ENCODE measurements at places on chromosomes 5 and 9.

DNA sequence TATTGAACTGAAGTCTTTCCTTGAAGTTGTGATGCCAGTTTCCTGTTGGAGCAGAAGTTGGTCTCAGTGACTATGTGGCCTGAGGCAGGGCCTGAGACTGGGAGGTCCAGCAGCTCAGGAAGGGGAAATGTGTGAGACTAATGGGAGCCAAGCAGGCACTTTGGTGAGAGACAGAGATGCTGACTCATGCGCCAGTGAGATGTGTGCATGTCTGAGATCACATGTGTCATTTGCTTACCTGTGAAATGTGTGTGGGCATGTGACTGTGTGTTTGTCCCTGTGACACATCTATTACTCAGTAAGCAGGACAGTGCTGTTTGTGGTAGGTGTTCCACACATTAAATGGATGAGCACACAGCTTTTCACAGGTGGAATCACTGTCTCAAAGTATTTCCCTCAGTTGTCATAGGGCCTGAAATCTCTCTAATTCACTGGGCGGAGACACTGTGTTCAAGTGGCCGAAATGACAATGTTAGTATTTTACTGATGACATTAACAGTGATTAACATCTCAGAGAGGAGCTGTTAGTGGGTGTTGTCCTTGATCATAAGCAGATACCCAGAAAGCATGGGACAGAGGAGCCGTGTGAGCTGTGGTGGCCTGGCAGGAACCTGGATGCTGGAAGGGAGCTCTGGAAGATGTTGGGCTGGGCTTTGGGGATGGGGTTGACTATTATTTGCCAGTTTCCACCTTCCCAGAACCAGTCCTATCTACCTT is 7.4 kb downstream of the NPR2 start:
- peak; percentile 27 for DNase-seq

DNA sequence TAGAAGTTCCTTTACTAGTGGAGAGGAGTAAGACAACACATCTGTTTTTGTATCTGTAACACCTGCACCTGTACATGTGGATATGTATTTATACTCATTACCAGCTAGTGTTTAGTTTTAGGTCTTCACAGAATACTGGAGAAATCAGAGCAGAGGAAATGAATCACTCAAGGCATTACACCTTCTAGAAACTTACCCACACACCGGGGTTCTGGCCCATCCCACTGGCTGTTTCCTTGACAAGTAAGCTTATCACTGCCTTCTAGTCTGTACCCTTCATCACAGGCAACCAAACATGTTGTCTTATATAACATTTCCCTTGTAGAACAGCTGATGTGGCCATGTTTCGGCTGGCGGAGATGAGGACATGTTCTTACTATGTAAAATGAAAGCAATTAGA is 76.7 kb downstream of the SVEP1 start:
- DNase-seq, result no peak

GRCh38 chr5:37494756-37495155 is 115.6 kb downstream of the WDR70 start:
- no peak for DNase-seq

DNA sequence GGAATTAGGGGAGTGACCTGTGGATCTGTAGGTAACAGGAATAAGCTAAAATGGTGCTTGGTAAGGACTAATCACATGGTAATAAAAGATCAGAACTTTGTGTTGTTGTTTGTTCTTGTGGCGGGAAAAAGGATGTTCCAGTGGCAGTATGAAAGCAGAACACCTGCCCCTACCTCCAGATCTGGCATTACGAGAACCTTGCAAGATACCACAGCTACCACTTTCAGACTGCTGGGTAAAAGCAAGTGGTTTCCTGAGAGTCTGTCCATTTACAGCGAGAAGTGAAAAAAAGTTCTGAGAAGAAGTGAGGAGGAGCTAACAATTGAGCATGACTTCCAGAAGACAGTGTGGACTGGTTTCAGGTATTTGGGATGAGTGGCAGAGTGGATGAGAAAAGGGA is 252.5 kb downstream of the TLE4 start:
- no peak for DNase-seq

- no peak for DNase-seq
These were observed 136.5 kb downstream of the MEF2C start for GRCh38 chr5:88746438-88746882.

DNA sequence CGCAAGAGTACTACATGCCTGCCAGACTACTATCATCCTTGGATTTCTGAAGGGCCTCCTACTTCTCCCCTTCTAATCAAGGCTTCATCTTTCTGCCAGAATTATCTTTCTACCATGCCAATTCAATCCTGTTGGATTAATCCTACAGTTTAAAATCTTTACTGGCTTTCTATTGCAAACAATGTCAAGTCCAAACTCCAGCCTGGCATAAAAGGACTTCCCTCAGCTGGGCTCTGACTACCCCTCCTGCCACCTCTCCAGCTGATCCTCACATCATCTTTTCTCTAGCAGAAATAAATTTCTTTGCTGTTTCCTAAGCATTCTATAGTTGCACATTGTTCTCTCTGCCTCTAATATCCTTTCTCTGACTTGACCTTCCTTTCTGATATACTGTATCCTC is 119.7 kb upstream of the RAD23B start:
- DNase-seq, result no peak

- DNase-seq, result peak; percentile 75
These were observed 665 bp downstream of the TCF7 start for GRCh38 chr5:134114886-134115805.

DNA sequence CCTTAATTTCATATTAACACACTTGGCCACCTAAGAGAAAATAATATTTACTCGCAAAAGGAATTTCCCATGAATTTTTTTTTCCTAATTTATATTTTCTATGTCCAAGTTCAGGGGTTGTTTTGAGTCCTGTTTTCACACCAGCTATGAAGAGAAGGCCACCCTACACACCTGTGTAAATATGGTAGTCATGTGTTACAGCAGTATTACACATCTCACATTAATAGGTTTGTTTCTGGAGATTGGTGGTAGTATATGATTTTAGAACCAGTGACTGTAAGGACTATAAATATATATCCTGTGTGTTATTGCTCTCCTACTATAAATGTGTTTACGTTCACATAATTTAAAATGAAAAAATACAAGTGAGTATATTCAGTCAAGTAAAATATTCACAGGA is 147.5 kb downstream of the PAM start:
- DNase-seq, result no peak

DNA sequence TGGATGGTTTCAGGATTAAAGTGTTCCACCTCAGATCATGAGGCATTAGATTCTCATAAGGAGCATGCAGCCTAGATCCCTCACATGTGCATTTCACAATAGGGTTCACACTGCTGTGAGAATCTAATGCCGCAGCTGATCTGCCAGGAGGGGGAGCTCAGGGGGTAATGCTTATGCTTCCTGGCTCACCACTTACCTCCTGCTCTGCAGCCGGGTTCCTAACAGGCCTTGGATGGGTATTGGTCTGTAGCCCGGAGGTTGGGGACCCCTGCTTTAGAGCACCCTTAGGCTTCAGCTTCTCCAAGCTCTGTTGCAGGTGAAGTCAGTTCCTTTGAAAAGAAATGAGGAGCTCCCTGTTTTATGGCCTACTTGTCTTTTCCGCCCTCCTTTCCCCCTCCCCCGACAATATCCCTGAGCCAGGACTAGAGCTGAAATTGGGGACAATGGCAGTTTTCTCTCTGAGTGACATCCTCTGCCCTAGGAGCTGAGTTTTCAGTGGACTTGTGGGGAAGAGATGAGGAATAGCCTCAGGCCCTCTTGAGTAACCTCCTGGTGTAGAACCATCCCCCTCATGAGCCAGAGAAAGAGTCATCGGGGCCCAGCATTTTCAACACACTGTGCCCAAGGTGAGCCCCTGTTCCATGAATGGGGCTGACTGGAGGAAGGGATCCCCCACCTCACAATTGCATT is 16.2 kb upstream of the MAT2B start:
- no peak for DNase-seq

GRCh38 chr9:116888066-116888465 is 201.0 kb downstream of the TRIM32 start:
- no peak for DNase-seq

DNA sequence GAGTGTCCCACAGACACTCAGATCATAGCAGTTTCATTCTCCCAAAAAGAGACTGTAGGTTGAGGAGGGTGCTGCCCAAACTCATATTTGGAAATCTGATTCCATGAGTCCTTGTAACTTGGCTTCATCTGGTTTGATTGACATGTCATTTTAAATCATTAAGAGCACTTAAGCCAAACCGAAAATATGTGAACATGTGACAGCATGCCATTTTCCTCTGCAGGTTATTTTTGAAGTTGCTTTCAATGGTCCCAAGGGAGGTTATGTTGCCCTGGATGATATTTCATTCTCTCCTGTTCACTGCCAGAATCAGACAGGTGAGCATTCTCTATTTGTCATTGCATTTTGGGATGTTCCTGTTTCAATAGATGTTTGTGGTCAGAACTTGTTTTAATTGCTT is 87.6 kb downstream of the MAMDC2 start:
- no peak for DNase-seq

- DNase-seq, result no peak
These were observed 211.6 kb downstream of the MSX2 start for GRCh38 chr5:174935854-174936474.

DNA sequence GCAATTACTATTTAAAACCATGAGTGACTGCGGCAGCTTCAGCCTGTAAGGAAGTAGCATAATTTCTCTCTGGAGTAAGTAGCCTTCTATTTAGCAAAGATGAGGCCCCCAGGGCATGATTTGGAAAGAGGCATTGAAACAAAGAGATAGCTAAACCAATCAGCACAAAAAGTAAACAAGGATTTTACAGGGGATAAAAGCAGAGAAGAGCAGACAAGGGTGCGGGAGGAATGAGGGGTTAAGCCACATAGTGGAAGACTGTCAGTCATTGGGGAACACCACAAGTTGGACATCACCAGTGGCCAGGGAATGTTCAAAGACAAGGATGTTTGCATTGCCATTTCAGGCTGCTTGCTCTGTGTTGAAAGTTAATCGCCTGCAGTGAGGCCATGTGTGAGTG is 24.0 kb upstream of the C5orf63 start:
- no peak for DNase-seq

DNA sequence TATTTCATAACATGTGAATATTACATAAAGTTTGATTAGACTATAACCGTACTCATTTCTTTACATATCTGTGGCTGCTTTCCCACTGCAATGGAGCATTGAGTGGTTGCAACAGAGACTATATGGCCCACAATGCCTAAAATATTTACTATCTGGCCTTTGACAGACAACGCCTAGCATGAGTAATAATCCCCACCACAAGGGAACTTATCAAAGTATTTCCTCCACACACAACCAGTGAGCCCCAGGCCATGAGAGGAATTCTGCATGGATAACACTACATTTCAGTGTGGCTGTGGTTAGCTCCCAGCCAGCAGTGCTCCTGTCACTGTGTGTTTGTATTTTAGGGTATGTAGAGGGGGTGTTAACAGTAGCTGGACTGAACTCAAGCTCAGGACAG is 54.8 kb downstream of the FAM81B start:
- DNase-seq, result no peak

DNA sequence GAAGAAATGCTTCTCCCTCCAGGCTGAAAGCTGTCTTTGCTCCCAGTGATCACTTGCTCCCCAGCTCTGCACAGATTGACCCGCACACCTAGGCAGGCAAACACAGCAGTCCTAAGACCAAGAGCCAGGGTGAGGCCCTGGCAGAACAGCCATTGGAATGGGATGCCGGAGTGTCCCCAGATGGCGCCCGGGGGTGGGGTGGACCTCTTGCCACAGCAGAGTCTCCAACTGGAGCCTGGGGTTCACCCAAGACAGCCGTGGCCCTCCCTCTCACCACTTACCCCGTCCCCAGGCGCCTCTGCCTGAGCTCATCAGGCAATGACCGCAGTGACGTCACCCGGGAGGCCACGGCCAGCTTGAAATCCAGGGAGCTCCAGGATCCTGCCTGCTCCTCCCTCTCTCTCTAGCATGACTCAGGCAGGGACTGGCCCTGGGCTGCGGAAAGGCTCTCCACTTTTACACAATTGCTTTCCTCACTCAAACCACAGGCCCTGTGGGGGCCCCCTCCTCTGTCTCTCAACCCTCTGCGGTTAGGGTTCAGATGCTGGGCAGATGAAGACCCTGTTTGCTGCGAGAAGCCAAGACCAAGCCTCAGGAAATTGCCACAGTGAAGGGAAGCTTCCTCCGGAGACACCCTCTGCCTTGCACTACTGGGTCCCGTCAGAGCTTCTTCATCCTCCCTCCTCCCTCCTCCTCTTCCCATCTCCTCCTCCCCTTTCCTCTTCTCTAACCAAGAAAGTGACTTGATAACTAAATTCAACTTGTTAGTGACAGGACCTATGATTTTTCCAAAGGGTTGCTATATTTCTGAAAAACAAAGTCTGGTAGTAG is 24.3 kb upstream of the PTGES start:
- DNase-seq, result peak; percentile 76

- DNase-seq, result no peak
These were observed 51.2 kb upstream of the ARAP3 start for GRCh38 chr5:141733198-141733597.

DNA sequence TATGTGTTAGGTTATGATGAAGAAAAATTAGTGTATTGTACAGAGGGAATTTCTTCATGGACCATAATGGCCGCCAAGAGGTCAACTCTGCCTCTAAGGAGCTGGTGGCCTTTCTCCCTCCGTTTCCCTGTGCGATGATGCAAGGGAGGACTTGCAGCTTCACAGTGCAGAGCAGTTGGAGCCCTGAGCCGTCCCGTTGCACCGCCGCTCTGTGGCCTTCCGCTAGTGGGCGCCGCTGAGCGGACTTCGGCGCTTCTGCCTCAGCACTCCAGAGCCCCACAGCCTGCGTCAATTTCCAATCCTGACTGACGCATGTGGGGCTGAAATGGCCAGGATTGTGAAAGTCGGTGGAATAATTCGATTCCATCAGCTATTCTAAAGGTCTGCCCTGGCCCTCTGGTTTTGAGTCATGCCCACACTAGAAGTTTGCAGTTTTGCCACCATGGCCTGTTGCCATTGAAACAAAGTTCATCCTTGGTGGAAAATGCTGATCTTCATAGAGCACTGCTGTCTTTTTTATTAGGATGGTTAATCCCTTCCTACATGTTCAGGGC is 22.7 kb upstream of the LECT2 start:
- DNase-seq, result peak; percentile 36

DNA sequence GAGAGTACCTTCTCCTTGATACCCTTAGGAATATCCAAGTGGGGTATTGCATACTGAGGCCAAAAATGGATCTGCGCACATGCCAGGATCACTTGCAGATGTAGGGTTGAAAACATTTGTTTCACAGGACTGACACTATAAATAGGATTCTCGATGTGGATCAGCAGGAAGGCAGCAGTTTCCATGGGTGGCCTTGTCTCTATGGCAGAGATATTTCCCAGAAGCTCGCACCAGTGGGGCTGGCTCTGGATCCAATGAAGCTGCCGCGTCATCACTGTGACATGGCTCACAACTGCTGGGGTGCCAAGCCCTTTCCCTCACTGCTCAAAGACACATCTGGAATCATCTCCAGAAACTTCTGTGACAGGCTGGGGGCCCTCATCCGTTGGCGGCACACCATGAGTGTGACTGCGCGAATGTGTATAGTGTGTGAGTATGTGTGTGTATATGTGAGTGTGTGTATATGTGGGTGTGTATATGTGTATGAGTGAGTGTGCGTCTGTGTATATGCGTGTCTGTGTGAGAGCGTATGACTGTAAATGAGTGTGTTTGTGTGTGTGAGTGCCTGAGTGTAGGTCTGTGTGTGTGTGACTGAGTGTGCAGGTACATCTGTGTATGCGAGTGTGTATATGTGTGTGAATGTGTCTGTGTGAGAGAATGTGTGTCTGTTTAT is 182.5 kb downstream of the GAS1 start:
- no peak for DNase-seq

- DNase-seq, result no peak
These were observed 80.5 kb downstream of the PAPPA start for GRCh38 chr9:116234081-116234480.

- DNase-seq, result no peak
These were observed 35.8 kb downstream of the FSD1L start for GRCh38 chr9:105483618-105484017.

Data from stimulated activated CD8-positive, alpha-beta memory T cell treated with anti-CD3 and anti-CD28 coated beads, Interleukin-15, amount 100 ng/mL, for 48 hours (primary cell).